Aorta (tissue), 5 donors: ENCODE measurements at places on chromosomes 6 and 20. TPM values are rescaled to one million over a fixed set of nuclear protein-coding genes. Genes with fewer than 3 reads are reported as not detected.

The PBOV1 gene
- total RNA-seq, result not detected

- DNase-seq, result no peak
Measured at GRCh38 chr6:83151114-83151513, 42.0 kb downstream of the PGM3 start.

DNA sequence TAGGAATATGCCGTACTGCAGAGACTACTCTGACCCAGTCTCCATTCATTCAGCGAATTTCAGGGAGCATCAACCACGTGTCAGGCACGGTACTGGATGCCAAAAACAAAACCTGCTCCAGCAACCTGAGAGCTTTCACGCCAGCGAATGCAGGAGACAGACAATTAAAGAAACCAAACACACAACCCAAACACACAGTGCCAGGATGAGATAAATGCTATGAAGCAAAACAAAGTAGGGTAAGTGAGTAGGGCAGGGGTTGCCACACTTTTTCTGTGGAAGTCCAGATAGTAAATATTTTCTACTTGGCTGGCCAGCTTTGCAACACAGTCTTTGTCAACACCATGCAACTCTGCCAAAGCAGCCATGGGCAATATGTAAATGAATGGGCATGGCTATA lies 10.0 kb downstream of the MOCS1 start:
- no peak for DNase-seq

- no peak for DNase-seq
Measured at GRCh38 chr20:55353206-55353605, 652.1 kb downstream of the CBLN4 start.

DNA sequence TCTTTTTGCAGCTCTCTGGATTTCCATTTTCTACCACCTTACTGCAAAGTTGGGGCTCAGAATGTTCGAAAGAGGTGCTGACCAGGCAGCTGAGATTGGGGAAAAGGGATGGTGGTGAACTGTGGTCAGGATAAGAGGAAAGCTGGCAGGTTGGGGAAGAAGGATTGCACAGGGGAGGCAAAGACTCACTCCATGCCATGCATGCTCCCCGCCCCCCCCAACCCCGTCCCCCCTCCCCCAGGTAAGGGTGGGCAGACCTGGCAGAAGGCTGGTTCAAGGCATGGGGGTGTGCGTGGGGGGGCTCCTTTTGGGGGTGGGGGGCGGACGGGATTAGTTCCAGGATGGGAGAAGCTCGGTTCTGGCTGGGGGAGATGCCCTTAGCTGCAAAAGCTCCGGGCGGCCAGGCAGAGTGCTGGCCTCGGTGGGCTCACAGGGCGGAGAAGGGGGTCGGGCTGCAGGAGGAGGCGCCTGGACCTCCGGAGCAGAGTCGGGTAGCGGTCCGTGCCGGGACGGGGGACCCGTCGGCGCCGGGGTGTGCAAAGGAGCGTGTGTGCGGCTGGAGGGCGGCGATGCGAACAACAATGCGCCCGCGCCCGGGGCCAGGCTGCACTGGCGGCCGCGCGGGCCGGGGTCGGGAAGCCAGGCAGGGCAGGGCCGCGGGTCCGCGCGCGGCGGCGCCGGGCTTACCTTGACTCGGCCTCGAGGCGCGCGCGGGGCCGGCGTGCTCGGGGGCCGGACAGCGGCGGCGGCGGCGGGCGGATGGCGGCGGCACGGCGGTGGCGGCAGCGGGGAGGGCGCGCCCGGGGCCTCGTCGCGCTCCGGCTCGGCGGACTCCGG lies 880 bp downstream of the ADNP start:
- peak; percentile 48 for DNase-seq

GRCh38 chr6:137829641-137830083 lies 37.4 kb upstream of the TNFAIP3 start:
- DNase-seq, result no peak

GRCh38 chr20:60024801-60025200 lies 66.6 kb downstream of the CDH26 start:
- no peak for DNase-seq

DNA sequence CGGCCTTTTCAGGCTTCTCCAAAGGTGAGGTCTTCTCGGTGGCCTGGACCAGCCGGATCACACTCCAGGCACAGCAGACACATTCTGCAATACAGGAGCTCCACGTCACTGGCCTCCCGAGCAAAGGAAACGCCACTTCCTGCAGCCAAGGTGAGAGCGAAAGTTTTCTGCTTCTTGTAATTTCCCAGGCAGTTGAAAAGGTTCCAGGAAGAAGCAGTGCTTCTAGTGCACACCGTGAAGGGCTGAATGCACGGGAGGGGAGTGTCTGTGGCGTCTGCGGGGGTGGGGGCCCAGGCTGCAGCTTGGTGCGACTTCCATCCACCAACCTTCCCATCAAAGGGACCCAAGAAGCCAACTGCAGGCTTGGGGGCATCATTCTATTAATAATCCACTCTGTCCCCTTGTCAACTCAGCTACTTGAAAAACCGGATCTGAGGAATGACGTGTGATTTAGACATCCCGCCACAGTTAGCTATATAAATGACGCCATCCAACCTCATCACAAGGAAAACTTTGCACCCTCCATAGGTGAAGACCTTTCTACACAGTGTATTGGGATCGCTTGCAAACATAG lies 61.1 kb downstream of the NFATC2 start:
- no peak for DNase-seq

- DNase-seq, result no peak
Measured at GRCh38 chr20:3378138-3378537, 29.3 kb downstream of the DNAAF9 start.

GRCh38 chr20:45470937-45471336 lies 1.4 kb downstream of the WFDC2 start:
- DNase-seq, result no peak

DNA sequence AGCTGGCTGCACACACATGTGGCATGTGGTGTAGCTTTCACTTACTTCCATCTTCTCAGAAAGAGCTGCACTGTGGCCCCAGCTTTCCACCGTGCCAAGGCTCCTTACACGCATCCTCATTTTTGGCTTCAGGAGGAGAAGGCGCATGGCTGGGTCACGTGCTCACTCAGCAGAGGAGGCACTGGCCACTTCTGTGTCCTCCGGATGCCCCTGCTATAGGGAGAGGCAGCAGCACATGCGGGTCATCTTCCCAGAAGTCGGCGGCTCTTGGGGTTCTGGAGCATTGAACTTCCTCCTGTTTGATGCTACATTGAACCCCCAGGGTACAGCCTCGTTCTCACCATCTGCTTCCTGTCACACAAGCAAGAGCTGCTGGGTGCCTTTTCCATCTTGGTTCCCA lies 111.3 kb downstream of the FAM120B start:
- no peak for DNase-seq

The BHLHE23 gene
- not detected for total RNA-seq

DNA sequence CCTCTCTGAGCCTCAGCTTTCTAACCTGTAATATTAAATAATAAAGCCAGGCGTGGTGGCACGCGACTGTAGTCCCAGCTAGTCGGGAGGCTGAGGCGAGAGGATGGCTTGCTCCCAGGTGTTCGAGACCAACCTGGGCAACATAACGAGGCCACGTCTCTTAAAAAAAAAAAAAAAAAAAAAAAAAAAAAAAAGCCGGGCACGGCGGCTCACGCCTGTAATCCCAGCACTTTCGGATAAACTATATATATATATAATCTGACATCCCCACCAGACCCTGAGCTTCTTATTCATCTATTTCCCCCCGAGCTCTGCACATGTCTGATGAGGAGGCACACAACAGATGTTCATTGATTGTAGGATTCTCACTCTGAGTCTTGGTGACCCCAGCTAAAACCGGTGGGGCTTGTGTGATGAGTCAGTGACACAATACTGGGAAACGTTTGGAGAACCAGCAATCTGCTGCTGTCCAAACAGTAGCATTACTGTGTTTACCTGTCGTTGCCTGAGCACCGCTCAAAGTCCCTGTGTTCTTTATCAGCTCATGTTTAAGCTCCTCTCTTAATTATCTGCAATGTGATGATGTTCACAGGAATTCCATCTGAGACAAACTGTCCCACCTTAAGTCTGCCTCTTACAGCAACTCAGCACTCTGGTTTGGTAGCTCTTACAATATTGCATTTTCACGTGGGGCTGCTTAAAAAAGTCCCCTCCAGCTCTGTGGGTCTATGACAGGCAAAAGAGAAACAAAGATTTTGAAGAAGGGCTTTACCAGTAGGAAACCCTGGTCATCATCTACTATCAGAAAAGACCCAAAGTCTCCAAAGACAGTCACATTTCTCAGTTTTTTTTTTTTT lies 1.0 kb upstream of the SPATA2 start:
- DNase-seq, result no peak

GRCh38 chr6:32111424-32112066 lies 2.4 kb upstream of the TNXB start:
- peak; percentile 55 for DNase-seq

GRCh38 chr20:63819224-63819921 lies 11.7 kb downstream of the ZBTB46 start:
- DNase-seq, result no peak

DNA sequence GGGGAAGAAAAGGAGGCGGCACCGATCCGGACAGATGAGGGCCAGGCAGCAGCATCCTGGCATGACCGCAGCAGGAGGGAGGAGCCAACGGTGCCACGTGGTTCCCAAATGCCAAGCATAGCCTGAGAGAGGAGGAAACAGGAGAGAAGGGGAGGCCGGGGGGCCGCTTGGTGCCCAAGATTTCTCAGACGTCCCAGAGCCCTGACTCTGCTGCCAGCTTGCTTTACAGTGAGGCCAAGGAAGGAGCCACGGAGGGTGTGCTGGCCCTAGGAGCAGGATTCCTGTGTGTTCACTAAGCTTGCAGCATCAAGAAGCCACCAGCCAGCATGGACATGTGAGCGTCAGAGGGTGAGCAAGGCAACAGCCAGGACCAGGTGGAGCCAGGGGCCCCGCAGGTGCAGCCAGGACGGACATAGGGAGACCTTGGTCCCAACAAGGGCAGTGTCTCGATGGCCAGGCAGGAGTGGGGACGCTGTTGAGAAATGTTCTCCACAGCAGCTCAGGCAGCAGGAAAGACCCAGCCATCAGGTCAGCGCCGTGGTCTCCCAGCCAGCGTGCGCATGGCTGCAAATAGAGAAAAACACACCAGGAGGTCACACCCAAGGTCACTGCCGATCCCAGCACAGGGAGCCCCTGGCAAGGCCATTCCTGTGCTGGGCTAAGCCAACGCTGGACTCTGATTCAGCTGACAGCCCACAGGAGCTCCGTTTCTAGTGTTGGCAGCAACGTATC lies 143.7 kb downstream of the DLL1 start:
- peak; percentile 85 for DNase-seq

GRCh38 chr6:136429264-136430065 lies 120.8 kb downstream of the MAP7 start:
- no peak for DNase-seq

The CCDC170 gene
- 5.4 TPM for total RNA-seq

DNA sequence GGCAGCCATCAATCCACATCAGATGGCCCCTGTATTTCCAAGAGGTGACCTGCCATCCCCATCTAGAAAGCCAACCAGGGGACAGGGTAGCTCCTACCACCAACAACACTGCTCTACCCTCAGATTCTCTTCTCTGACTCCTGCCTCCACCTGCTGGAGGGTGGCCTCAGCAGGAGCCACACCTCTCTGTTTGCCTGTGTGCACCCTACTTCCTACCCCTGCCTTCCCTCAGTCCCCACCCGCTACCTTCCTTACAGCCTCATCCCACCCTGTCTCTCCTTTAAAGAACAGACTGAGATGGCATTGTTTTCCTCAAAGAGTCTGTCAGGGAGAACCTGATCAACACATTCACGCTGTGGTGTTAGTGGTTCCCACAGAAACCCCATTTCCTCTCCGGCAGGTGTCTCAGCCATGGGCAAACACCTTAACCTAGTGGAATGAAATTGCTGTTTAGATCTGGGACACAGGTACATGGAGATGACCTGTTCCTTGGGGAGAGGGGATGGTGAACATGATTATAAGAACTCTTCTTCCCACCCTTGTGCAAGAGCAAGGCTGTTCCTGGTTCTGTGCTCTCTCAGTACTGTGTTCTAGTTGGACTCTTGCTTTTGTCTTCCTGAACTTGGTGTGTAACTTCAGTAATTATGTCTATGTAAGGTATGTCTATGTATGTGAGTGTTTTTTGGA lies 1.8 kb downstream of the ENTPD6 start:
- no peak for DNase-seq

GRCh38 chr6:44388135-44388487 lies 605 bp downstream of the CDC5L start:
- no peak for DNase-seq

- no peak for DNase-seq
Measured at GRCh38 chr6:42405021-42405420, 46.7 kb downstream of the TRERF1 start.

DNA sequence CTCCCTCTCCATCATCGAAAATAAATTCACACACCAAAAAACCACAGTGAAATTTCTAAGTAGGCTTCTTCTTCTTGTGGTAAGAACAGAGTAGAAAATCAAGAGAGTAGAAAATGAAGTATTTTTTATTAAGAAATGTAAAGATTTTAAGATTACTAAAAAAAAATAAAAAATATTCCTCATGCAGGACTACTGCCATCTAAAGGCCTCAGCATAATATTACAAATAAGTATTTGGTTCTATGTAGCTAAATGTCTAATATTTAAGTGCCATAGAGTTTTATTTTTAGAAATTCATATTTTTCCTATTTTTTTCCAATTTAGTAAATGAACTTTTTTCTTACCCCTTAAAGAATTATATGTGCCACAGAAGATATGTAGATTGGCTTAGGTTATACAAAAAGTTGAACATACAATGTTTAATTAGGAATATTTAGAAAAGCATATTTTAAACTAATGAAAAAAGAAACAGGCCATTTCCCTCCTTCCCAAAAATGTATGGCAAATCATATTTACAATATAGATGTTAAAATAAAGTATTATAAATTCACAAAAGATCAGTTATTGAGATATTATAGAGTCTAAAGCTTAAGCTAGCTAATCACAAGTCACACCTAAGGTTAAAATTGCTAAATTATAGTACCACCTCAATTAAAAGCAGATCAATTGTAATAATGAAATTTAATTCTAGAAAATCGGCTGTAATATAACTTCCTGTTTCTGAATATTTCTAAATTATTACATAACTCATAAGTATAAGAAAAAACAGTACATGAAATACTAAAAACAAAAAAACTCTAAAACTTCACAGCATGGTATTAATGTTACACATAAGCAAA lies 3.5 kb upstream of the NT5DC1 start:
- no peak for DNase-seq

GRCh38 chr6:48757661-48758060 lies 646.7 kb upstream of the PTCHD4 start:
- no peak for DNase-seq

DNA sequence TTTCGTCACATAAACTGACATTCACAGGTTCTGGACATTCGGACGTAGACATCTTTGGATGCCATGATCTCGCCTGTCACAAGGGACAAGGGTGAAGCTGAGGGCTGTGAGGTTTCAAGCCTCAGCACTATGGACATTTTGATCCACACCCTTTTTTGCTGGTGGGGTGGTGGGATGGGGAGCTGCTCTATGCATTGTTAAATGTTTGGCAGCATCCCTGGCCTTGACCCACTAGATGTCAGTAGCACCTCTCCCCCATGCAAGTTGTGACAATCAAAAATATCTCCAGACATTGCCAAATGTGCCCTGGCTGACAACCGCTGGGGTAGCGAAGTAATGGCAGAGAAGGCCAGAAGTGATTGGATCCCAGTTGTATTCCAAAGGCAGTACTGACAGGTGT lies 229.4 kb downstream of the TSHZ2 start:
- DNase-seq, result no peak

The OSBPL2 gene
- 71.3 TPM for total RNA-seq
